KG1 (cell line): ENCODE measurements at places on chromosomes 12 and 14.

- DNase-seq = no peak
Observed at GRCh38 chr12:99386907-99387306, 260.6 kb upstream of the GARIN6 start.

DNA sequence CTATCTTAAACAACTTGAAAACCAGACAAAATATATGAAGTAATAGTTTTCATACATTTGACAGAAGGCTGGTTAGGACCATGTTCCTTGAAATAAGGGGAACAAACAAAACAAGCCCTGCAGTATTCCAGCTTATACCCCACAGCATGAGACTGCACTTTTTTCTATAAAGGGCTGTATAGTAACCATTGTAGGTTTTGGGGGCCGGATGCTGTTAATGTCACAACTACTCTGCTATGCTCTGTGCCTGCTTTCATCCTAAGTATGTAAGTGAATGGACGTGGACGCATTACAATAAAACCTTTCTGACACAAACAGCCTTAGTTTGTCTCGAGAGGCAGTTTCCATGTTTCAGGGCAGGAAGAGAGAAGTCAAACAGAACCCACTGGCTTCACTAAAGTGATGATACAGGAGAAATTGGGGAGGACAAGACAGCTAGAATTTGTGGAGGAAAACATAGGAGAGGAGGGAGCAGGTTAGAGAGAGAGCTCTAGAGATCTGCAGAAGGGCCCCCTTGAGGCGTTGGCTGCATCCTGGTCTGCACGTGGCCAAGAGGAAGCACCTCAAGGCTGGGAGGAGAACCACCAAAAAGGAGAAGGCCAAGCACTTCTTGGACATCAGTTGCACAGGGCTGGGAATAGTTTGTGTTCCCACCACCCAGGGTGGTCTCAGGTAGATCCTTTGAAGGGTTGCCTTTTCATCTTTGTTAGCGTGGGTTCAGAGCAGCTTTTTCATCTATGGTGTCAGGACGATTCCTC is 63.7 kb downstream of the TRAF3 start:
- no peak for DNase-seq

- DNase-seq = no peak
Observed at GRCh38 chr12:82671673-82672195, 15.0 kb upstream of the TMTC2 start.

DNA sequence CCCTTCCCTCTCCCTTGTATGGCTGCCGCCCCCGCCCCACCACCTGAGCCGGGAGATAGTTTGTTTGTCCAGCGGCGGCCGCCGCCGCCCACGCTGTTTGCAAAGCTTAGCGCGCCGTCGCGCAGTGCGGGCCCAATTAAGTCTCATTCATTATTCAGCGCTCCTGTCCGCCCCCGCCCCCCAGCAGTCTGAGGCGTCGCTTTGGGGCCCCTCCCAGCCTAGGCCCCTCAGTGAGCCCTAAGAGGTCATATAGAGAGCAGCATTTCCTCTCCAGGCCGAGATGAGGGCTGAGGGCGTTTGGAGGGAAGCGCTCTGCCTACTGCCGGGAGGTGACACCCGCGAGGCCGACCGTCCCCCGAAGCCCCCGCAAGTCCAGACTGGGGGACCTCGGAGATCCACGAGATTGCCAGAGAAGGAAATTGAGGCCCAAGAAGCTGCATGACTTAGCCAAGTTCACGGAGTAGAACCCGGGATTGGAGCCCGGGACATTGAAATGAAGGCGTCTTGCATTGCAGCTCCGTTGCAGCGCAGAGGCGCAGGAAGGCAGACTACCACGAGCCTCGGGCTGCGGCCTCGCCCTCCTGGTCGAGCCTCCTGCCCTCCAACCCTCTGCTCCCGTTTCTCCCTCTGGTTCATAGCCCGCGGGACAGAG is at the start of gene DNAJC22:
DNAJC22 (plus strand) TSS at position 230 of the 652 bp plus-strand sequence. CDS start 1,985 bp downstream, outside the sequence.
- DNase-seq = no peak

DNA sequence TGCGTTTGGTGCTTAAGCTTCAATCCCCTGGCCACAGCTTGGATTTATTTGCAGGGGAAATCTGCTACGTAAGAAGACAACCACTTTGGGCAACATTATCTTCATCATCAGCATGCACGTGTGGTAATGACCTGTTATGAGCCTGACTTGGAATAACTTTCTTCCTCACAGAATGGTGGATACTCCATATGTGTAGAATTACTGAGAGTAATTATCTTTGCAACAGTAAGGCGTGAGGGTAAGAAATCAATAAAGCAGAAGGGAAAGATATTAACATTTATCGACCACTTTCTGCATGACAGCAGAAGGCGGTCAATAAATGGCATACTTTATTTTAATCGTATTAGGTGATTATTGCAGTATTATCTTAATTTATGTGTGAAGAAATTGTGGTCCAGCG is 152.7 kb downstream of the RGS6 start:
- DNase-seq = no peak

GRCh38 chr14:99735189-99736135 is 51.4 kb downstream of the CYP46A1 start:
- no peak for DNase-seq

DNA sequence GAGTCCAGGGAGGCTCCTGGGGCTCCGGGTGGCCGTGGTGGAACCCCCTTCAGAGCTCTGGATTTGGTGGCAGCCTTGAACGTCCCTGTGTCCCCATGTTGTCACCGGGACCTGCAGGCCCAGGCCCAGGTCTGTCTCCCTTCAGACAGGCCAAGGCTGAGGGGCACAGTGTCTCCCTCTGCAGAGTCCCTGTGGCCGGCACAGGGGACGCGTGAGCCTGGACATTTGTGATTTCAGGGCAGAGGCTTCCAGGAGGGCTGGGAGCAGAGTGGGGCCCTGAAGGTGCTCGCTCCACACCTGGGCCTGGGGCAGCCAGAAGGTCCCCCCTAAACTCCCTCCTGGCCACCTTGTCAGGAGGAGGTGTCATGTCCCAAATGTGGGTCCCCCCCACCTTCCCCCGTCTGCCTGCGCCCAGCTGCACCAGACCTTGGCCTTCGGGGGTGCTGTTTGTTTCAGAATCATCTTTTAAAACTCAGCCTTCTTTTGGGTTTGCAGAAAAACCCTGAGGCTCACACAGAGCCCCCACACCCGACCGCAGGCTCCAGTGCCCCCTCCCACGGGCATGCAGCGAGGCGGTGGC is 47.6 kb downstream of the KIF26A start:
- DNase-seq = no peak

DNA sequence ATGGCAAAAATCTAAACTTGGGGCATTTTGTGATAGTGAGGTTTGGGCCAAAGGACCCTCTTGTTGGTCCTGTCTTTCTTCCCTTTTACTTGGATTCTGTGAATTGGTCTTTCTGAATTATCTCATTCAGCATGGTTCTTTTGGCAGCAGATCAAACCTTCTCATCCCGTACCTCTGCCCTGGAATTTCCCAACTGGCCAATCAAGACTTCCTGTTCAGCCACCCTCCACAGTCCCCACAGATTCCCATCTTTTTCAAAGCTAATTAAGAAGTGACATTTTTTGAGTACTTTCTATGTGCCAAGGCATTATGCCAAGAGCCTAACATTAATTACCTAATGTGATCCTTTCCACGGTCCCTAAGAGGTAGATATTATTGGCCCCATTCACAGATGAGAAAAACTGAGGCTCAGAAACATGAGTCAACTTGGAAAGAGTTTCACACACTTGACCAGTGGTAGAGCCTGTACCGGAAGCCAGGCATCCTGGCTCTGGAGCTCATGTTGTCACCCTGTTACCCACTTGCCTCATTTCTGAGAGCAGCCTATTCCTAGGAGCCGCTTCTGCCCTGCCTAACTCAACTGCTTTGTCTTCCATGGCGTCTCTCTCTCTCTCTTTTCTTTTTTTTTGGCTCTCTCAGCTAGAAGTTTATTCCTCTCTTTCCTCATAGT is 135.9 kb downstream of the C12orf75 start:
- DNase-seq = no peak

GRCh38 chr14:102965971-102966655 is 43.6 kb downstream of the AMN start:
- no peak for DNase-seq
